Cortex of kidney (tissue), 1 donor: ENCODE measurements at places on chromosomes 7 and 10.
A peak's percentile ranks its signal among the peaks of the same experiment; 100 is the strongest.

DNA sequence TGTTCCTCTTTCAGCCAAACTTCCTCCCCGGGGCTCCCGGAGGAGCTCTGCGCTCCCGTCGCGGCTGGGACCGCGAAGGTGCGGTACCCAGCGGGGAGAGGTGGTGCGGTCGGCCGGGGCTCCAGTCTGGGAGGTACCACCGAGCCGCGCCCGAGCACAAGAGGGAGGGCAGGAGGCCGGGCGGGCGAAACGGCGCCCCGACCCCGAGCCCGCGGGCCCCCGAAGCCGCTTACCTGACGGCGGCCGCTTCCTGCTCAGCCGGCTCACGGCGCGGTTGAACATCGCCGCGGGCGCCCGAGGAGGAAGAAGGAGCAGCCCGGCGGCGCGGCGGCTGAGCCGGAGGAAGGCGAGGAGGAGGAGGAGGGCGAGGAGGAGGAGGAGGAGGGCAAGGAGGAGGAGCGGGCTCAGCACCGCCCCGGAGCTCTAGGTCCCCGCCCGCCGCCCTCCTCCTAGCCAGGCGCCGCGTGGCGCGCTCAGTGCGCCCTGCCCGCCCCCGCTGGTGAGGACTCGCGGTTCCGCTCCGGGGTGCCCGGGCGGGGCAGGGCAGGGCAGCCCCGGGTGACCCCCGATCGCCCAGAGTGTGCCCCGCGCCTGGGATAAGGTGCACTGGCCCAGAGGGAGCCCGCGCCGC is at the start of gene RGS10:
TSS of gene RGS10 (minus strand) at position 363 of the 631 bp plus-strand sequence. CDS start at position 282, 81 bp downstream.
- no peak for DNase-seq

DNA sequence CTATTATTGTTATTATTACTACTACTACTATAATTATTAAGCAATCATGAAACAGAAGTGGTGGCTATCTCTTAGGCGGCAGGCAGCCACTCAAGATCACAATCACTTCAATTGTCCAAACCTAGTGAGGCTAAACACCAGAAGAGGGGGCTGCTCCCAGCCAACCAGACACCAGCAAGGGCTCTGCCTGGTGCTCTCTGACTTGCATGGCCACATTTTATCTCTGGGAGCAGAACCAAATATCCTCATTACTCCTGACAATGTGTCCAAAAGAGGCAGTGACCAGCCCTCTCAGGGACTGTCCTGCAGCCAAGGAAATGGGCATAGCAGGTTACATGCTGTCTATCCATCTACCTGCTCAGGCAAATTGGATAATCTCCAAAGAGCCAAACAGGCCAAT is 187.4 kb upstream of the PDE1C start:
- no peak for DNase-seq

DNA sequence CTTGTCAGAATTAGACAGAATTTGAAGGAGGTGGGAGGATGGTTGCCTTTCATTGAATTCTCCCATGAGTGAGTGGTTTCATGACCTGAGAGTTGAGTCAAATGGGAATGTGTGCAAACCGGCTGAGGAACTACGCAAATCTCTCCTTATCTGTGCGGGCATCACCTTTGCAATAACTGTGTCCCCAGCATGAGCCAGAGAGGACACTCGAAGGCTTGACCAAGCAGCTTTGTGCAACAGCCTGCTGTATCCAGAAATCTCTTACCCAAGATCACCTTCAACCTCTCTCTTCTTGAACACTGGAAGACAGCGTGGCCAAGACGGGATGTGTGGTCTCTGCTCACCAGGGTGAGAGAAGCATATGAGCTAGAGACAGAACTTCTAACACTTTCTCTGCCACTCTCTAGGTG is 93.8 kb upstream of the IKZF1 start:
- DNase-seq: no peak

DNA sequence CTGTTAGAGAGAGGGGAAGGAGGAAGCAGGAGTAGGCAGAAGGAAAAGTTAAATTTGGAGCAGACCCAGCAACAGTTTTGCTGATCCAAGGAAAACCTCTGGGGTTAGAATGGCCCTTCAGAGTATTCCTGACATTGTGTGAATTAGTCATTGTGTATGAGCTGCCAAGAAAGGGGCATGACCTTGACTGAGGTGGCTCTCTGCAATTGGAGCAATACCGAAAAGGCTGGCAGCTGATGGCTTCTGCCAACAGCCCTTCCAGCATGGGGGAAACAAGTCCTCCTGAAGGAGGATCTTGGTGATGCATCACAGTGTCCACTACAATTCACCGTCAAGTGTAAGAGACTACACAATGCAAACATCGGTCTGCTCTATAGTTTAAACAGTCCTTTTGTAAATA is 20.6 kb upstream of the WASL start:
- no peak for DNase-seq

DNA sequence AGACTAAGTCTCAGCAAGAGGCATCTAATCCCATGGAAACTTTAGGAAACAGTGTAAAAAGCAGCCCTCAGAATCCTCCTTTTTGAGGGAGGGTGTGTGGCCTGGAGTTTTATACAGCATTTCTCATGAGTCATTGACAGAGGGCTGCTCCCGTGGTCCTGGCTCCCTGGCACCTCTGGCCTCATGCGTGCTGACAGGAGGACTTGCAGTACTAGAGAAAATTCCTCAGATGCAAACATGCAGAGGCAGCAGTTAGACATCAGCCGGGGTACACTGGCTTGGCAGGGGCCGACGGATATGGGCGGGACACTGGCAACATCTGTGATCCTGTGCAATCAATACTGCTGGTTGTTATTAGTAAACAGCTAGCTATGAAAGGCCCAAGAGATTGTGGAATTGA is 925.1 kb upstream of the CELF2 start:
- DNase-seq: no peak

- DNase-seq: peak; percentile 34
Measured at GRCh38 chr10:97572214-97572989, at the start of gene ANKRD2. ANKRD2 (plus strand) TSS chr10:97572779; CDS start chr10:97572789, 10 bp downstream.

DNA sequence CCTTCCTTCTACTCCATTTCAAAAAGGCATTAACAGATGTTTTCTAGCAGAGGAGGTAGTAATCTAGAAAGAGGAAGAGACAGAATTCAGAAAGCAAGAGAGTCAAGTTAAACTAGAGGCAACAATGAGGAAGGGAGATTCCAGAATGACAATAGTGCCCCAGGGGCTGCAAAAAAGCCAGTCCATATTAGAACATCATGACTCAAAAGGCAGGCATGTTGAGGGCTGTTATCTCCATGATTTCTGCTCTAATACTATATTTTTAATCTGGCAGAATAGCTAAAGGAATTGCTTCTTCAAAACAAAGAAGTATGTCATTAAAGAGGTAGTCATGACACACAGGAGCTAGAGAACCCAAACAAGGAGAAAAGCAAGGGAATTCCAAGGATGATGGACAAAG is 599.6 kb downstream of the INHBA start:
- no peak for DNase-seq

- no peak for DNase-seq
Measured at GRCh38 chr7:155093596-155093995, 23.5 kb downstream of the HTR5A start.

GRCh38 chr7:24123076-24123475 is 160.9 kb upstream of the NPY start:
- DNase-seq: no peak

DNA sequence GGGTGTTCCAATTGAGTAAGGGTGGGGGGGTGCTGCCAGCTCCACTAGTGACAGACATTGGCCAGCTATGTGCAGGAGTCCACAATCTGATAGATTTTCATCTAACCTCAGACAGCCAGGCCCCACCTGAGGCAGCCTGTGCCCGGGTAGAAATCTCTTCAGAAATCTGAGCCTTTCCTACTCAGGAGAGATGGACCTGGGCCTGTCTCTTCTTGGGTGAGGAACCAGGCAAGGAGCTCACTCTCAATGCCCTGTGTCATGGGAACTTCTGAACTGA is 86.9 kb downstream of the UBE2H start:
- DNase-seq: no peak

GRCh38 chr7:154844955-154845354 is 158.0 kb downstream of the PAXIP1 start:
- DNase-seq: no peak

DNA sequence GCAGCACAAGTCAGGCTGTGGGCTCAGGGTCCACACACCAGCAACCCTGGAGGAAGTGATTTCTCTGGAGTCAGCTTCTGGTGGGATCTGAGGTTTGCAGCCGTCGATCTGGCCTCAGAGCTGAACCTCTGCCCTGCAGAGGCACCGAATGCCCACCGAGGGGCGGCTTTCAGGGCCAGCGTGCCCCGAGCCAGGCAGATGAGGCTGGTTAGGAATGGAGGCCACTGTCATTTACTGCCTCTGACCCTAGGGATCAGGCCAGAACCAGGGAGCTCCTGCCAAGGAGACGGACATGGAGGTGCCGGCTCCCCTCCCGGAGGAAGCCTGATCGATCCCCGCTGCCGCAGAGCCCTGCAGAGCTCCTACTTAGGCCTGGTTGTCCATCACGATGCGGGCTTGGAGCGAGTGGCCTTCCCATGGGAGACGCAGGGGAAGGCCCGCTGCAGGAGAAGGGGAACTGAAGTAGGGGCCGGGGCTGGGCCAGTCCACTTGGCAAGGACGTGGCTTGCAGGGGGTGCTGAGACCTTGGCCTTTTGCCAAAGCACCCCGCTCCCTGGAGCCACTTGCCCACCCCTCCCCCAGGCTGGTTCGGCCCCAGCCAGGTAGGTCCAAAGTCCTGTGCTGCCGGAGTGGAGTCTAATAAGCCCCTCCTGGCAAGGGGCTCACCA is 19.6 kb upstream of the ELFN1 start:
- DNase-seq: no peak

GRCh38 chr10:51759896-51760534 is 60.6 kb upstream of the CSTF2T start:
- no peak for DNase-seq

DNA sequence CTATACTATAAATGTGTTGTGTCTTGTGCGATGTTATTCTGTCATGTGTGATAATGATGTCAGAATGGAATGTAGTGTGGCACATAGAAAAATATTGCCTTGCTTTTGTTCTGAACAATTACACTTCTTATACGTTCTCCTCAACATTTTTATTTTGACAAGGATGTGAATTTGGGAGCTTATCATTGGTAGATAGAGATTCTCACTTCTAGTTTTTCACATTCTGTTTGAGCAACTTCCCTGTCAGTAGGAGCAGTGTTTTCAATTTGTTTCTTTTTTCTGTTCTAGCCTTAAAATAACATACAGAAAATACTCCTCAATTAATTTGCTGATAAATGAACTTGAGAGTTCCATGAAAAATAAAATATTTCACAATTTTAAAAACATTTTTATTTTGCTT is 17.6 kb downstream of the SUN3 start:
- no peak for DNase-seq

- no peak for DNase-seq
Measured at GRCh38 chr7:156625580-156625979, 15.0 kb upstream of the RNF32 start.
